ENCODE measurements at places on chromosomes 2 and 18.

DNA sequence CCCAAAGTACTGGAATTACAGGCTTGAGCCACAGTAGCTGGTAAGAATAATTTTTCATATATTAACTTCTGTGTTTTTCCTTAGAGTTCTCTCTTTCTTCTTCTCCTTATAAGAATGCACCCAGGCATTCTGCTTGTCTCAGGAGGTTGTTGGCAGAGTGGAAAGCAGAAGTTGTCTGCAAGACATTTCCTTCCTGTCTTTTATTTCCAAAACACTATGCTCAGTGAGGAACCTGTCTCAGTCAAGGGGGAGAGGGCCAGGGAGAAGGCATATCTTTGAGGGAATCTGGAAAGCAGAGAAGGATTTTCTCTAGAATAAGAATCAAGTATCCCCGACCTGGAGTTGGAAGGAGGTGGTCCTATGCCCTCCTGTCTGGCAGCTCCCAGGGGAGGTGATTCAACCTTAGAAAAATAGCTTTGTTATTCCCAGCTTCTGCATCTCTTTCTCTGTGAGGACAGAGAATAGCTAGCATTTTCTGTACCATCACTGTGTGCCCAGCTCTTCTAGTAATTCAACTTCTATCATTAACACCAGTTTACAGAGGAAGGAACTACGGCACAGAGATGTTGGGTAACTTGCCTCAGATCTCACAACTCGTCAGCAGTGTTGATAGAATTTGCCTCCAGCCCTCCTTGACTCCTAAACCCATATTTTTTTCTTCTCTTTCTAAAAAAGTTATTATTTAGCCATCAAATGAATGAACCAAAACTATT is 3.8 kb upstream of the LPIN2 start:
- no peaks in the 10 kb centered on the region for H3K36me3 ChIP-seq
- H3K4me1 ChIP-seq: peaks cover 29% of the 10 kb centered on the region
- H3K27me3 ChIP-seq: no peaks in the 10 kb centered on the region
- no peak overlapping the region for H3K4me3 ChIP-seq
- no peak overlapping the region for H3K27ac ChIP-seq

GRCh38 chr18:79923896-79924585 is 27.4 kb downstream of the SLC66A2 start:
- no peak overlapping the region for H3K27ac ChIP-seq
- no peak for DNase-seq
- no peaks in the 10 kb centered on the region for H3K27me3 ChIP-seq
- H3K36me3 ChIP-seq: peaks cover 13% of the 10 kb centered on the region
- H3K4me3 ChIP-seq: no peak overlapping the region
- H3K4me1 ChIP-seq: no peaks in the 10 kb centered on the region

DNA sequence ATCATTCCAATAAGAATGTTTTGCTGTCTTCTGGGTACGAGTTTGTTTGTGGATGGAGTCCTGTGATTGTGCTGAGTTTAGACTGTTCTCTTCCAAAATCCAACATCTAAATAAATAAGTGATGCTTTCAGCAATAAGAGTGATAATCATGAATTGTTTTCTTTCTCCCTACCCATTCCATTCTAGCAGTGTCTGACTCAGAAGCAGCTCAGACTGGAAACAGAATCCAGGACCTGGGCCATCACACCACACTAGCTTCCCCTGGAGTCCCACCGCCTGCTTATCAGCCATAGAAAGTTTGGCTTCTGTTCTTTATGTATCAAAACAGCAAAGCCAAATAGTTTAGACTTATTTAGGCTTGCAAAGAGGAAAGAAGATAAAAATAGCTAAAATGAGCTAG is 76.4 kb upstream of the CNGA3 start:
- peaks cover 3% of the 10 kb centered on the region for H3K27me3 ChIP-seq
- no peak overlapping the region for H3K4me3 ChIP-seq
- H3K4me1 ChIP-seq: no peaks in the 10 kb centered on the region
- no peaks in the 10 kb centered on the region for H3K36me3 ChIP-seq
- no peak for DNase-seq

DNA sequence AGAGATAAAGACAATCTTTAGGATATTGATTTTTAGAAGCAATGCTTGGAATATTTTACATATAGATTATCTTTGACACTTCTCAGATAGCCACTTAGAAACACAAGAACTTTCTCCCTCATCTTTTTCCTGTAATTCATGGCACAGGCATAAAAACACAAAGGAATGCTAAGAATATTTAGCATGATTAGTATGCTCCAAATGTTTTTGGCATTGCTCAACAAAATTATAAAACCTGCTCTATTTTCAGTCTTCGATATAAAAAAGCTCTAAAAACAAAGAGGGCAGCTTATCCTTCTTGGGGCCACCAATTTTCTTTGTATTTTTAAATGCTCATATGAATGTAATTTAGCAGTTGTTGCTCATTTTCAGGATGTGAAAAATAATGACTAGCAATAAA is 90.8 kb downstream of the RAD51AP2 start:
- no peaks in the 10 kb centered on the region for H3K27me3 ChIP-seq
- H3K36me3 ChIP-seq: no peaks in the 10 kb centered on the region
- no peaks in the 10 kb centered on the region for H3K4me1 ChIP-seq
- DNase-seq: no peak

GRCh38 chr2:199335502-199335901 is 122.2 kb downstream of the SATB2 start:
- DNase-seq: no peak
- no peaks in the 10 kb centered on the region for H3K4me1 ChIP-seq
- H3K36me3 ChIP-seq: no peaks in the 10 kb centered on the region

GRCh38 chr2:182266909-182267308 is 159.9 kb downstream of the PDE1A start:
- H3K27me3 ChIP-seq: no peaks in the 10 kb centered on the region
- no peaks in the 10 kb centered on the region for H3K4me1 ChIP-seq
- DNase-seq: no peak
- H3K27ac ChIP-seq: no peak overlapping the region
- H3K4me3 ChIP-seq: no peak overlapping the region

GRCh38 chr2:88754585-88755320 is 63.3 kb downstream of the RPIA start:
- peak overlapping the region; percentile 56 for H3K27ac ChIP-seq
- H3K27me3 ChIP-seq: no peaks in the 10 kb centered on the region
- peaks cover 6% of the 10 kb centered on the region for H3K4me1 ChIP-seq
- no peak overlapping the region for H3K4me3 ChIP-seq

GRCh38 chr2:9160732-9161131 is 45.9 kb upstream of the ASAP2 start:
- no peak for DNase-seq
- H3K4me3 ChIP-seq: no peak overlapping the region
- no peaks in the 10 kb centered on the region for H3K4me1 ChIP-seq
- no peaks in the 10 kb centered on the region for H3K27me3 ChIP-seq
- no peak overlapping the region for H3K27ac ChIP-seq
- no peaks in the 10 kb centered on the region for H3K36me3 ChIP-seq

- no peak for DNase-seq
- H3K27ac ChIP-seq: no peak overlapping the region
- no peaks in the 10 kb centered on the region for H3K27me3 ChIP-seq
- H3K4me3 ChIP-seq: no peak overlapping the region
- no peaks in the 10 kb centered on the region for H3K36me3 ChIP-seq
Measured at GRCh38 chr18:32271672-32272208, 81.9 kb downstream of the MEP1B start.

DNA sequence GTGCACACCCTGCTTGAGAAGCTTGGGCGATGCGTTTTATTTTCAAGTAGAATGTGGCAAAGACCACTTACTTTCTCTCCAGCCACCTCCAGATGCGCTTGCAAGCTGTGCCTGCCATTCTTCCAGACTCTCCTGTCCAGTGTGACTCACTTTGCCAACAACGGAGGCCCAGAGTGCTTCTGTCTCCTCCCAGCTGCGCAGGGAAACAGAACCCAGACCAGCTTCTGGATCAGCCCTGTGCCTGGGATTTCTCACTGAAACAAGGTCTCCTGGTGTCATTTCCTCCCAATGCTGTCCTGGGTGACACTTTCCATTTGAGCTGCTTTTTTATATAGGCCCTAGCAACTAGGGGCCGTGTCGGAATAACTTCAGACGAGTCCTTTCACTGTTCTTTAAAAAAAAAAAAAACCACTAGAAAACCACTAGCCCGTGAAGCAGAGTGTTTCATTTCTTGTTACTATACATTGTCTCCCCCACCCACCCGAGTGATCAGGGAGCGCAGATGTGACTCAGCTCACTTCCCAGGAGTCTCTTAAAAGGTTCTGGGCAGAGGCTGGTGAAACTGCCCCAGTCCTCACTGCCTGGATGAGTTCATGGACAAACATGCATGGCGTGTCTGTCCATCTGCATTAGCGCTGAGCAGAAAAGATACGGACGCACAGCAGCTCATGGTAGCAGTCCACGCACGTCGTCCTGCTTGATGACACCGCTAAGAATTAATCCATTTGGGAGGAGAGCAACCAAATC is 25.3 kb upstream of the RPL31 start:
- H3K4me3 ChIP-seq: no peak overlapping the region
- H3K4me1 ChIP-seq: no peaks in the 10 kb centered on the region
- DNase-seq: no peak
- no peak overlapping the region for H3K27ac ChIP-seq
- no peaks in the 10 kb centered on the region for H3K36me3 ChIP-seq

DNA sequence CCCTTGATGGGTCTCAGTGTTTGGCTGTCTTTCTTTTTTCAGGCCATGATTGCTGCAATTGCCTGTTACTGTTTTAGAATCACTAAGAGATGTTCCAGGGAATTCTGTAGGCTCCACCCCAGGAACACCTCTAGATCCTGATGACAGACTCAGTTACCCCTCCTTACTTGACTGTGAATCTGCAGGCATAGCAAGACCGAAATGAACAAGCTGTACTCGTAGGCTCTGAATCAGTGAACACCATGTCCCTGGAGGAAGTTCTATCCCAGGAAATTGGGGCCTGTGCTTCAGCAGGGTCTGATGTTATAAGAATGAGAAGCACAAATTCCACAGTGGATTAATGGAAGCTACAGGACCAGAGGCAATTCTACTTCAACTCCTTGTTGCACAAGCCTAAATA is 148.6 kb downstream of the COPS8 start:
- no peak for DNase-seq
- H3K27ac ChIP-seq: no peak overlapping the region
- H3K36me3 ChIP-seq: no peaks in the 10 kb centered on the region
- no peaks in the 10 kb centered on the region for H3K27me3 ChIP-seq
- no peak overlapping the region for H3K4me3 ChIP-seq

GRCh38 chr18:75201282-75202270 is 7.4 kb downstream of the PTGR3 start:
- no peak overlapping the region for H3K4me3 ChIP-seq
- H3K27me3 ChIP-seq: no peaks in the 10 kb centered on the region
- peaks cover 6% of the 10 kb centered on the region for H3K36me3 ChIP-seq
- H3K27ac ChIP-seq: no peak overlapping the region
- peaks cover 13% of the 10 kb centered on the region for H3K4me1 ChIP-seq

GRCh38 chr2:194556629-194557028 is 1100.4 kb upstream of the SLC39A10 start:
- no peaks in the 10 kb centered on the region for H3K4me1 ChIP-seq
- H3K36me3 ChIP-seq: no peaks in the 10 kb centered on the region
- no peak overlapping the region for H3K27ac ChIP-seq
- no peaks in the 10 kb centered on the region for H3K27me3 ChIP-seq
- DNase-seq: no peak

GRCh38 chr2:107325981-107326786 is 440.2 kb upstream of the ST6GAL2 start:
- H3K36me3 ChIP-seq: no peaks in the 10 kb centered on the region
- H3K27ac ChIP-seq: no peak overlapping the region
- no peaks in the 10 kb centered on the region for H3K4me1 ChIP-seq
- DNase-seq: no peak
- H3K4me3 ChIP-seq: no peak overlapping the region

DNA sequence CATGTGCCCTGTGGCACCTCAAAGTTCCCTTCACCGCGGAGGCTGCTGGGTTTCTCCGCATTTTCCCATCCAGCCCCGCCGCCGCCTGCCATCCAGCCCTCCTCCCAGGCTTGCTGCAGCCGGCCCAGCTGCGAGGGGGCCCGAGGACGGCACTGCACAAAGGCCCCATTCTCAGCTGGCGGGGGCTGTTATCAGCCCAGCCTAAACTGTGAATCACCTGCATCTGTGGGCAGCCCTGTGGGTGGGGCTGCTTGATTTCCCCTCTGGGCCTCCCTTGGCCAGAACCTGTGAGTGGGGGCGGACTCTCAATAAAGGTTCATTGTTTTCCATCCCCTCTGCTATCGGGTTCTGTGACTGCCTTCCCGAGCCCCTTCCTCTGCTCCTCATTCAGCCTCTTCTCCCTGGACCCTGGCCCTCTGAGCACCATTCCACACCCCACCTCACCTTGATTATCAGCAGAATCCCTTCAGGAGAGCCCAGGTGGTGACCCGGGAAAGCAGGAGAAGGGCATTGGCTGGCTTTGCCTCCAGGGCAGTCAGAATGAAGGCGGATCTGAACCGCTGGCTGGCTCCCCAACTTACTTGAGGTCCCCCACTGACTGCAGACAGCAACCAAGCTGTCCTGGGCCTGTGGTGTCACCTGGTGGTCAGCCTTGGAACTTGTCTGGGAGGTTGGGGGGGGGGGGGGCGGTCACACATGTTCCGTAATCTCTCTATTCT is 204.5 kb downstream of the ZFP36L2 start:
- H3K27ac ChIP-seq: no peak overlapping the region
- no peaks in the 10 kb centered on the region for H3K36me3 ChIP-seq
- H3K4me3 ChIP-seq: no peak overlapping the region
- no peaks in the 10 kb centered on the region for H3K4me1 ChIP-seq
- no peaks in the 10 kb centered on the region for H3K27me3 ChIP-seq
- DNase-seq: no peak

GRCh38 chr2:176134035-176134434 is 4.5 kb downstream of the HOXD8 start:
- H3K27ac ChIP-seq: no peak overlapping the region
- no peaks in the 10 kb centered on the region for H3K36me3 ChIP-seq
- peaks cover 27% of the 10 kb centered on the region for H3K4me1 ChIP-seq
- DNase-seq: no peak

DNA sequence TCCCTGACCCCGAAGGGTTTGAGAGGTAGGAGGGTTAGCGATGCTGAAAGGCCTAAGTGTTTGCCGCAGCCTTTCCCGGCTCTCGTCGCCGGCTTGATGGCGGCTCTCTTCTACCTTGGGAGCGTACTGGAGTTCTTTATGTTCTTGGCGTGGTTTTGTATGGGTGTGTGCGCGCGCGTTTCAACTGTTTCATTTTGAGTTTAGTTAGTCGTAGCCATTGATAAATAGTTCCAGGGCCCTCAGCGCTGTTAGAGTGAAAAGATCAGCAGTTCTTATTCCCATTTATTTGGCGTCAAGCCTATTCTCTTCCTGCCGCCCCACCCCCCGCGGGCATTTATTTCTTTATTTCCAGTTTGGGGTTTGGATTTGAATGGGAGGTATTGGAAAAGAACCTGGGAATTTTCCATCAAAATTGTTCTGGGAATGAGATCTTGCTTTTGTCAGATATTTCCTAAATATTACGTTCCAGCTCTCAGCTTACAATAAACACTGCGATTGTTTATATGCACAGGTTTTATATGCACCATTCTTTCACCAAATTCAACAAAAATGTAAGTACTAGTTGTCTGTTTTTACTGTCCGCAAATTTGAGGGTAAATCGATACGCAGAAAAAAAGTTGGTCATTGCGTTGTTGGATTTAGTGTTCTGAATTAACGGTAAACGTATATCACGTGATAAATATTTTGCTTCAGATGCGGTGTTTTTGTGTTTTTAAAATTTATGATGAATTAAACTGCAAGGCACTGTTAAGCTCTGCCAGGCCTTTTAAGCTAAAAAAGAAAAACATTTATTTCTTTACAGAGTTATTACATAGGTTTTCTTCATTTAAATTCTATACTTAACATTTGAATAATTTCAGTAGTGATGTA is 954 bp downstream of the CCNT2 start:
- H3K4me1 ChIP-seq: peaks cover 16% of the 10 kb centered on the region
- H3K27me3 ChIP-seq: no peaks in the 10 kb centered on the region

- no peaks in the 10 kb centered on the region for H3K36me3 ChIP-seq
- H3K27me3 ChIP-seq: no peaks in the 10 kb centered on the region
- no peak overlapping the region for H3K27ac ChIP-seq
- H3K4me1 ChIP-seq: no peaks in the 10 kb centered on the region
- DNase-seq: no peak
- no peak overlapping the region for H3K4me3 ChIP-seq
Measured at GRCh38 chr2:223314811-223315210, 262.8 kb downstream of the KCNE4 start.

Data from effector memory CD4-positive, alpha-beta T cell (primary cell).